NCI-H1930 (cell line): ENCODE measurements at places on chromosomes 7 and 10.

- DNase-seq, result no peak
These were observed 160.5 kb downstream of the AOAH start for GRCh38 chr7:36563706-36564327.

- no peak for DNase-seq
These were observed 5.0 kb upstream of the CNOT4 start for GRCh38 chr7:135514856-135515255.

GRCh38 chr10:31426401-31426800 lies 107.4 kb downstream of the ZEB1 start:
- no peak for DNase-seq

DNA sequence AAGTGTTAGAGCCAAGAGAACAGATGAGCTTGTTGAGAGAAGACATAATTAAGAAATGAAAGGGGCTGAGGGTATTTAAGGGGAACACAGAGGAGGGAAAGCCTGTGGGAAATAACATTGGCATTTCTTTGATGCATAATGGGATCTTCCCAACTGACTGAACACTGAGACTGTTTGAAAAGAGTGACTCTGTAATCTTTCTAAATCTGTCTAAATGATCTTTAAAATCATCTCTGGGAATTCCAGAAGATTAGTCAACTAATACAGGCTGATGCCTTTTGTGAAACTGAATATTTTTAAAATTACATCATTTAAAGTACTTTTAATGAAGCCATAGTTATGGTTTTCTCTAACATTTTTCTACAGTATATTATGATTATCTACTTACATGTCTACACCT lies 17.4 kb upstream of the SLC35G1 start:
- DNase-seq, result no peak

- no peak for DNase-seq
These were observed 39.5 kb downstream of the AGK start for GRCh38 chr7:141590666-141591065.

GRCh38 chr10:124259139-124259825 lies 159.4 kb downstream of the OAT start:
- no peak for DNase-seq

- no peak for DNase-seq
These were observed 162.0 kb downstream of the KLF6 start for GRCh38 chr10:3622845-3623621.

GRCh38 chr7:105021967-105022366 lies 8.0 kb downstream of the KMT2E start:
- no peak for DNase-seq

- DNase-seq, result no peak
These were observed 14.0 kb downstream of the AOAH start for GRCh38 chr7:36710186-36710791.
